ENCODE measurements at places on chromosomes 12 and 14.

- no peak for DNase-seq
Observed at GRCh38 chr12:66819587-66819986, 140.7 kb upstream of the GRIP1 start.

- no peak for DNase-seq
Observed at GRCh38 chr12:45357539-45358417, 141.9 kb downstream of the ANO6 start.

- no peak for DNase-seq
Observed at GRCh38 chr12:127041985-127042625, 1224.9 kb upstream of the TMEM132C start.

- DNase-seq, result no peak
Observed at GRCh38 chr14:98174041-98174440, 1098.0 kb downstream of the BCL11B start.

- no peak for DNase-seq
Observed at GRCh38 chr12:15801770-15802744, 12.9 kb upstream of the EPS8 start.

DNA sequence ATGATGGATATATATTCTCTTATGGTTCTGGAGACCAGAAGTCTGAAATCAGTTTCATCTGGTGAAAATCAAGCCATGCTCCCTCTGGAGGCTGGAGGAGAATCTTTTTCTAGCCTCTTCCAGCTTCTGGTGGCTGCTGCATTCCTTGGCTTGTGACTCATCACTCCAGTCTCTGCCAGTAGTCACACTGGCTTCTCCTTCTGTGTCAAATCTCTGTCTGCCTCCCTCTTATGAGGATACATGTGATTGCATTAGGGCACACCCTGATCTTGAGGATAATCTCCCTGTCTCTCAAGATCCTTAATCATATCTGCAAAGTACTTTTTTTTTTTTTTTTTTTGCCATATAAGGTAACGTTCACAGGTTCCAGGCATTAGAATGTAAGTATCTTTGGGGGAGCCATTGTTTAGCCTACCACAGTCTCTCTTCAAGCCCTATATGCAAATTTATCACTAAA is 17.7 kb downstream of the DNAL1 start:
- no peak for DNase-seq

Measured in stimulated activated CD8-positive, alpha-beta memory T cell treated with anti-CD3 and anti-CD28 coated beads, Interleukin-7, amount 100 ng/mL, for 1 hour (primary cell).